Activated naive CD8-positive, alpha-beta T cell treated with anti-CD3 and anti-CD28 coated beads for 36 hours (primary cell): ENCODE measurements at places on chromosomes 16 and 17.

DNA sequence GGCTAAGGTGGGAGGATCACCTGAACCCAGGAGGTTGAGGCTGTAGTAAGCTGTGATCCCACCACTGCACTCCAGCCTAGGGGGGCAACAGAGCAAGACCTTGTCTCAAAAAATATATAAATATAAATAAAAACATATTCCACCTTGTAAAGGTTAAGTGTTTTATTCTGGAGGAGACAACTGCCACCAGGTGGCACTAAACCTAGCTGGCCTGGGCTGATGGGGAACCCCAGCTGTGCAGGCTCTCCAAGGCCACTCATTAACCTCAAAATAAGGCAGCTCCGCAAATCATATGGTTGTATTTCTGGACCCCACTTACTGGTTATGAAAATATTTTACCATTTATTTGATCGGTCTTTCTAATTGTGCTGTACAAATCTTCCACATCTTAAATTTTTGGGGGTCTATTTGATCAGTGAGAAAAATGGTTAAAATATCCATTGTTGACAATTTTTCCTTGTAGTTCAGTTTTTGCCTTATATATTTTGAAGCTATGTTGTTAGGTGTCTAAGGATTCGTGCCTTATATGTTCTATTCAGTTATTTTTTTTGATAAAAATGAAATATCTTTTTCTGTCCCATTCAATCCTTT lies 8.5 kb upstream of the ICAM2 start:
- peak; percentile 63 for DNase-seq

- no peak for DNase-seq
These were observed 70.5 kb downstream of the GAS7 start for GRCh38 chr17:10127819-10128425.

- DNase-seq, result no peak
These were observed 30.5 kb downstream of the BAIAP2 start for GRCh38 chr17:81065500-81065899.

DNA sequence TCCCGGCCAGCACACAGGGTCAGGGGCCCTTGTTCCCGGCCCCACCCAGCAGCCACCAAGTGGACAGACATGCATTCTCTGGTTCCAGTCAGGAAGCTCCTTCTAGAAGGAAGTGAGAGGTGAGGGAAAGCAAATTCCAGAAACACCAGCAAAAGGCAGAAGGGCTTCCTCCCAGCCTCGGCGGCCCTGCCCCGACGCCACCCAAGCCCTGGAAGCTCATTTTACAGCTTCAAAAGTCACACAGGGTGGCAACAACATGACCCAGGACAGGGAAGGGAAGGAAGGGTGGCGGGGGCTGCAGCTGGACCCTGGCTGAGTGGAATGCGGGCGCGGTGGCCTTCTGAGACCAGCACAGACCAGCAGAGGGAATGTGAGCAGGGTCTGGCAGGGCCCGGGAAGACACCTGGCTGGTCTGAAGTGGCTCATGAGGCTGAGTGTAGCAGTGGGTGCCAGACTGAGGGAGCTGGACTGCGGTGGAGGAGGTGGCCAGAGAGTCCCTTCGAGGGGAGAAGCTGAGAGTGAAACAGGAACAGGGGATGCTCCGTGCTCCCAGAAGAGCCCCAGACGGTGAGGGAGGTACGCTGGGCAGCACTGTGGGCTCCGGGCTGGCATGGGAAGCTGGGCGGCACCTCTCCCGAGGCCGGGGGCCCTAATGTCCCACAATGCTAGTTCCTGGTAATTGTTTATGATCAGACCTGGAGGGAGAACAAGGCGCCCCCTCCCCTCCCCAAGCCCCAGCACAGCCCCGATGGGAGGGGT lies 1.9 kb upstream of the UNC13D start:
- no peak for DNase-seq

GRCh38 chr16:1048442-1049112 lies 24.0 kb upstream of the SSTR5 start:
- peak; percentile 33 for DNase-seq

DNA sequence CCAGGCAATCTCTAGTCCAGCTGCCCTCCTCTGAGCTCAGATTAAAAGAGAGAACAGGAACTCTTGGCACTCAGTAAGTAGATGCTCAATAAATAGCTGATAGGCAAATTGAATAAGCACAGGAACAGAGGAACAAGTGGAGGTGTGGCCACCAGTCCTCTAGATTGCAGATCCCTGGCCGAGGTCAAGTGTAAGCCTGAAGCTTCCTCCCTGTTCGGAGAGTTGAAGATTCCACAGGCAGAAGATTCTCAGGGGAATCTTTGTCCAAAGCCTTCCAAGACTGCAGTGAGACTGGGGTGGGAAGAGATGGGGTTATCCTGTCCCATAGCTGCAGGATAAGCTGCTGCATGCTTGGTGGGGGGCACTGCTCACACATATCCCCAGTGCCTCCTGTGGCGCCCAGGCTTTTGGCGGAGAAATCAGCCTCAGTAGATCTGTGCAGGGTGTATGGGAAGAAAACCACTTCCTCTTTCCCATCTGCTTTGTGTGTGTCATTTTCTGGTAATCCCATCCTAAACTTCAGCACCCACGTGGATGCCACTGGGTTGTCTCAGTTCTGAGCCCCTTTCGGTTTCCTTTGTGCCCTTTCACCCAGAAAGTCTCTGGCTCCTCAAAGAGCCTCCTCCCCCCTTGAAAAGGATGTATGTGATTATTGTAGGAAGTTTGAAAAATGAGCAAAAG lies 12.1 kb downstream of the CD300A start:
- peak; percentile 43 for DNase-seq

- no peak for DNase-seq
These were observed 4.8 kb upstream of the PPP1R9B start for GRCh38 chr17:50155115-50155819.

- peak; percentile 2 for DNase-seq
These were observed 42.0 kb upstream of the MMD start for GRCh38 chr17:55463600-55463999.

DNA sequence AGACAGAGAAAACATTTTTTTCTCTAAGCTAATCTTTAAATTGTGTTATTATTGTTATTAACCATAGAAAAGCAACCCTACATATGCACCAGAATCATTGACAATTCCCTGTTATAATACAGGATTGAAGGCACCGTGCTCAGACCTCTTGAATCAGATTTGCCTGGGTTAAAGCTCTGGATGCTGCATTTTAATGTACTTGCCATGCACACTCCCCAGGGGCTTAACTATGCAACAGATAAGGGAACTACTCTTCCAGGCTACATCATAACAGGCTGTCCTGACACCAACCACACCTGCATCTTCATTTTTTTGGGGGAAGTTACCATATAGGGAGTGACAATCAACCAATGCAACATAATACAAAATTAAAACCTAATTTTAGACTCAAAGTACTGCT lies 1187.6 kb upstream of the CDH8 start:
- DNase-seq, result no peak

GRCh38 chr16:57883953-57884654 lies 81.8 kb upstream of the KIFC3 start:
- no peak for DNase-seq

GRCh38 chr16:16076423-16076813 lies 127.0 kb downstream of the ABCC1 start:
- DNase-seq, result no peak

DNA sequence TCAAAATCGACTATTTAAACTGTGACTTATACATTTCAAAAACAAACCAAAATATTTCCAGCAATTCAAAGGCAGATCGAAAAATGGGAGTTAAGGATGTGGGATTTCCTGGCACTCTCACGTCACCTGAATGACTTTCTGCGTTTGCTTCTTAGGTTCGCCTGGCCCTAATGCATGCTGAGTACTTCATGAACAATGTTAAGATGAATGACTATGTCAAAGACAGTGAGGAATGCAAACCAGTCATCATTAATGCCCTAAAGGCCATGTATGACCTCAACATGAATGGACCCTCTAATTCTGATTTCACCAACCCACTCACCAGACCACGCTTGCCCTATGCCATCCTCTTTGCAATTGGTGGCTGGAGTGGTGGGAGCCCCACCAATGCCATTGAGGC lies 7.3 kb downstream of the KLHL10 start:
- no peak for DNase-seq

DNA sequence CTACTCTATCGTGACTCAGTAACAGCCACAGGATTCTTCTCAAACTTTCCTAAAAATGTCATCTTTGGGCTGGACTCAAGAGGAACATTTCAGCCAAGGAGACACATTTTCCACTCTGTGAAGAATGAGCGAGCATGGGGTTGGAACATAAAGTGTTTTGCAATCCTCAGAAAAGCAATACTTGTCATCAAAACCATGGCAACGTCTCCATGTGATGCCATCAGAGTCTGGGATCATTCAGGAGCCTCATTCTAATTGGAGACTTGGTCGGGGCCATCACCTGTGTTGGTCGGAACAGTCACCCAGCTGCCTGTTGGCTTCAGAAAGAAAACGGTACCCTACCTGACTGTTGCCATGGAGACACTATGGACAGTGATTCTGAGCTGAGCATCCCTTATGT lies 25.5 kb downstream of the MYOCD start:
- no peak for DNase-seq

DNA sequence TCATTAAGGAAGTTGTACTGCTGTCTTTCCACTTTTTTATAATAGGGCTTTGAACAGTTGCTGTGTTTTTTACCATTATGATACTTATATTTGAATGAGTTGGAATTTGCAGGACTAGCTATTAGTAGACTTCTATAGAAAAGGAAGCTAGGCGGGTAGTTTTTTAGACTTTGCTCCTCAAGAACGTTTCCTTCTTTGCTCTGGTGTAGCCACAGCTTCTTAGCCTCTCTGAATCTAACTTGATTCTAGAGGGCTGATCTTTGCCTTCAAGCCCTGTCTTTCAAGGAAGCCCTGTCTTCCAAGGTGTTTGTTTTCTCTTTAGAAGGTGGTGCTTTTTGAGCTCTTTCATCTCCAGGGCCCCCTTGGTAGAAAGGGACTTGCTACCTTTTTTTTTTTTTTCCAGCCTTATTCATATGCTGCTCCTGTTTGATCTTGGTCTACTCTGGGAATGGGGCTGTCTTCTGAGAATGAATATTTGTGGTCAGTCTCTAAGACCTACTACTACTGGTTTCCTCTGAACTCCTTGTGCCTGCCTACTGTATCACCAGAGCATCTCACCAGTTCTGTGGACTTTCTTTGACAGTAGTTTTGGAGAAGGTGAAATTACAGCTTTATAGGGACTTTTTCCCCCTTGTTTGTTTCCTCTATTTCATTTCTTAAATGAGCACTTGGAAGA lies 52.3 kb upstream of the RASL10B start:
- no peak for DNase-seq

DNA sequence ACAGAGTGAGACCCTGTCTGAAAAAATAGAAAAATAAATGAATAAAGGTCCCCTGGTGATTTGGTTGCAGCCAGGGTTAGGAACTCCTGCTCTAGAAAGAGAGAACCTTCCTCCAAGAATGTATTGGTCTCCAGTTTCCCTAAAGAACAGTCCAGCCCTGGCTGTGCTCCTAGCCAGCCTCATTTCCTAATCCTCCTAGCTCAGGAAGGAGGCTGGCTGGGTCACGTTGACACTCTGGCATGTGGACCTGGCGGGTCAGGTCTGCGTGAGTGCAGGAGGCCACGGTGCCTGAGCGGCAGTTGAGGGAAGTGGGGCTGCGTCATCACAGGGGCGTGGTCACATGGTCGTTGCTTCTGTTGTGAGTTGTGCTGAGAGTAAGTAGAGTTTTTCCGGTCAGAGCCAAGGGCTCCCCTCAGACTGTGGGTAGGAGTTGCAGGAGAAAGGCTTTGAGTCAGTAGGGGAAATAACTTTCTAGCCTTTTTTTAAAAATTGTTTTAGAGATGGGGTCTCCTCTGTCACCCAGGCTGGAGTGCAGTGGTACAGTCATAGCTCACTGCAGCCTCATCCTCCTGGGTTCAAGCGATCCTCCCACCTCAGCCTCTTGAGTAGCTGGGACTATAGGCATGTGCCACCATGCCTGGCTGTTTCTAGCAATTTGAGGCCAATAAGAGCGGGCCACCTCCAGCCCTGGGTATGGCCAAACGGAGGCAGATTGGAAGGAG lies 194.0 kb upstream of the CIBAR2 start:
- peak; percentile 85 for DNase-seq

DNA sequence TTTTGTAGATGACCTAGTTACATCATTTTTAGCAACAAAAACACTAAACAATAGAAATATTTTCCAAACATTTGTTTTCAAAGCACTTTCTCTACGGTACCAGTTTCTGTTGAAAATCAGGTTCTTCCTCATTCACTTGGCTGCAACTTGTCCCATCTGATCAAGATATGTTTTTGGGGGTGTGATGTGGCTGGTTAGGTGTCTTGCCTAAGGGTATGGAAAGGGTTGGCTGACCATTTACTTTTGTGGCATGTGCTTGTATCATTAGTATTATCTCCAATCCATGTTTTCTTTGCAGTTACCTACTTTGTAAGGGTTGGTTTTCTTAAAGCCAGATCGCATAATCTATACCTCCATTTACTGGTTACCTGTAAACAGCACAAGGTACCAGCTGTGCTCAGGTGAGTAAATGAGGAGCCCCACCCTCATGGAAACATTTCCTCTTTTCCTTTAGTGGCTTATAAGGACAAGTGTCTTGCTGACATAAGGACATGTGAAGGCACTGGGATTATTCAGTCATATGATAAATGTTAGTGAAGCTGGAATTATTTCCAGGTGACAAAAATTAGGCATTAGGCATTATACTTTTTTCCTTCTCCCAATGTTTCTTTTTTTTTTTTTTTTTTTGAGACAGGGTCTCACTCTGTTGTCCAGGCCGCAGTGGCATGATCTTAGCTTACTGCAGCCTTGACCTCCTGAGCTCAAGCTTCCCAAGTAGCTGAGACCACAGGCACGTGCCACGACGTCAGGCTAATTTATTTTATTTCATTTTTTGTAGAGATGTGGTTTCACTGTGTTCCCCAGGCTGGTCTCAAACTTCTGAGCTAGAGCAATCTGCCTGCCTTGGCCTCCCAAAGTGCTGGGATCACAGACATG lies 162.0 kb downstream of the CCDC182 start:
- DNase-seq, result no peak

DNA sequence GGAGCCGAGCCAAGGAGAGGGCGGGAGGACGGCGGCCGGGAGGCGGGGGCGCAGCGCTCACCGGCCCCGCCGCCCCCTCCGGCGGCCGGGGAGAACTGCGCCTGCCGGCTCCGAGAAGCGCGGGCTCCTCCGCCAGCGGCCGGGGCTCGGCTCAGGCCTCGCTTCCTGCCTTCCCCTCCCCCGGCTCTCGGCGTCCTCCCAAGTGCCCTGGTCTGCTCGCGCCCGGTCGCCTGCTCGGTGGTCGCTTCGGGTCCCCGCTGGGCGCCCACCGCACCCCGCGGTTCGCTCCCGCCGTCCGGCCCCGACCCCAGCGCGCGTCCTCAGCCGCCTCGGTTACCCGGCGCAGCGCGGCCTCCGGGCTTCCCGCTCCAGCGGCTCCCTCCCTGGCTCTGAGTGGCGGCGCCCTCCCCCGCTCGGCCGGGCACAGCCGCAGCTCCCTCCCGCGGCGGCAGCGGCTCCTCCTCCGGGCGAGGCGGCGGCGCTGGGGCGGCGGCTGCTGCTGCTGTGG lies 313 bp downstream of the UBTF start:
- DNase-seq, result peak; percentile 87
